IgD-negative memory B cell (primary cell): ENCODE measurements at places on chromosomes 4 and X. TPM values are rescaled to one million over a fixed set of nuclear protein-coding genes. Genes with fewer than 3 reads are reported as not detected.

The DIAPH2 gene
- 12.6 TPM for polyA plus RNA-seq

The LNX1 gene
- 0.53 TPM for polyA plus RNA-seq

The TRIM75 gene
- not detected for polyA plus RNA-seq

The STOX2 gene
- polyA plus RNA-seq = not detected

The ARX gene
- polyA plus RNA-seq = not detected
